ENCODE measurements at places on chromosomes 12 and 14.
A peak's percentile ranks its signal among the peaks of the same experiment; 100 is the strongest.

DNA sequence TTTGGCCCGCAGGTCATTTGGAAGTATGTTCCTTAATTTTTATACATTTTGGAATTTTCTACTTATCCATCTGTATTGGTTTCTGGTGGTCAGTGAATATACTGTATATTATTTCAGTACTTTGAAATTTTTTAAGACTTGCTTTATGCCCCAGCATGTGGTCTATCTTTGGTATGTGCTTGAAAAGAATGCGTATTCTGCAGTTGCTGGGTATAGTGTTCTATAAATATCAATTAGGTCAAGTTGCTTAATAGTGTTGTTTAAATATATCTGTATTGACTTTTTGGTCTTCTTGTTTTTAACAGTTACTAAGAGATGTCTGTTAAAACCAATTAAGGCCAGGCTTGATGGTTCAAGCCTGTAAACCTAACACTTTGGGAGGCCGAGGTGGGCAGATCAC is 21.7 kb upstream of the SIX1 start:
- no peak for DNase-seq

DNA sequence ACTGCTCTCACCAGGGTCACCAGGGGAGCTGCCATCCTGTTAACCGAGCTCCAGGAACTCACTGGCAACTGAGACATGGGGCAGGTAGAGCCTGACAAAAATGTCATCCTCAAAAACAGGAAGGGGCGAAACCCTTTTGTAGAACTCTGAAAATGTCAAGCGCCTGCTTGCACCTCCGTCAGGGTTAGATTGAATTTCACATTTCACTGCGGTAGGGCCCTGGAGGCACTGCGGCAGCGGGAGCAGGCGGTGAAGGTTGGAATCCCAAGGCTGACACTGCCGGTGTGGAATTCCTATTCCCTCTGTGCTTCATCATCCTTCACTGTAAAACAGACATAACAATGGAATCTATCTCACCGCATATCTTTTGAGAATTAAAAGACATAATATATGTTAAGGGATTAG is 142.8 kb upstream of the TMCC3 start:
- no peak for DNase-seq

DNA sequence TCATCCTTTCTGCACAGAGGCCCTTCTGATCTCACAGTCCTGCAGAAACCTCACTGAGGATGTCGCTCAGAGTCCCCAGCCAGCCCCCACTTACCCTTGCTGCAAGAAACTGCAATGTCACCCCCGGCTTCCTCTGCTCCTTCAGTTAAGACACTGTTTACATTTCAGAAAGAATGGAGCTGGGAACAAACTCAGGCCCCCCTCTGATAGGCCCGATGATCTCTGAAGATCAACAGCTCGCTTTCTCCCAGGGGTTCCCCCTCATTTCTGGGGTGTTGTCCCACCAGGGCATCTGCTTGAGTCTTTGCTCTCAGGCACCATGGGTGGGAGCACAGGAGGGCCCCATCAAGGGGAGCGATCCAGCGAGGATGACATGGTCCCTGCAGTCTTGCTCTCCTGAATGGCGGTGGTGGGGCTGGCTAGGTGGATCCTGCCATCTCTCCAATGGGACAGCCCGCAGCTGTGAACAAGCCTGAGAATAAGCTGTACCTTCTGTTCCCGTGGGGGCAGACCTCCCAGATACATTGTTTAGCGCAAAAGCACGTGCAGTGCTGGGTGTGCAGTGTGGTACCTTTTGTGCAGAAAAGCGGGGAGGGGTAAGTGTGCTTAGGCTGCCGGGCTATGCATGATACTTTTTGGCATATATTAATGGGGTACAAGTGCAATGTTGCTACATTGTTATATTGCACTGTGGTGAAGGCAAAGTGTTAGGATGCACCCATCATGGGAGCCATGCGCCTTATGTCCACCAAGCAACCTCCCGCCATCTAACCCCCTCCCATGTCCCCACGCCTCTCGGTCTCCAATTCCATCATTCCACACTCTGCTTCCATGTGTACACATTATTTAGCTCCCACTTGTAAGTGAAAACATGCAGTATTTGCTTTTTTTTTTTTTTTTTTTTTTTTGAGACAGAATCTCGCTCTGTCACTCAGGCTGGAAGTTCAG is 6.7 kb upstream of the NCOR2 start:
- DNase-seq, result no peak

DNA sequence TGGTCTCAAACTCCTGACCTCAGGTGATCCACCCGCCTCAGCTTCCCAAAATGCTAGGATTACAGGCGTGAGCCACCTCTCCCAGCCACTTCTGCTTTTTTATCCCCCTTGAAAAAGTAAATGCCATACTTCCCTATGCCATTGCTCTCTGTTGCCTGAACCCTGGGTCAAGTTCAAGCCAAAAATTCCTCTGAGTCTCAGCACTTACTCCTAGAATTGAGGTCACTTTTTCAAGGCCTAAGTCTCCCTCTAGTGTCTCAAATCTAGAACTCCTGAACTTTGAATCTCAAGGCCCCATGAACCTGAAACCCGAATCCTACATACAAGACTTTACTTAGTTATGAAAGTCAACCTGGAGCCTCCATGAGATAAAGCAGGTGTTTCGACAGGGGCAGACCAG is 1.4 kb upstream of the APOBEC1 start:
- no peak for DNase-seq

GRCh38 chr14:42277840-42278239 is 671.2 kb downstream of the LRFN5 start:
- DNase-seq, result no peak

- no peak for DNase-seq
Measured at GRCh38 chr14:81415781-81416180, 15.7 kb upstream of the STON2 start.

- no peak for DNase-seq
Measured at GRCh38 chr14:104865631-104866441, 768 bp downstream of the CEP170B start.

GRCh38 chr12:44640427-44641190 is 235.5 kb downstream of the NELL2 start:
- DNase-seq, result no peak

GRCh38 chr12:123996581-123996980 is 23.6 kb downstream of the ZNF664 start:
- no peak for DNase-seq

DNA sequence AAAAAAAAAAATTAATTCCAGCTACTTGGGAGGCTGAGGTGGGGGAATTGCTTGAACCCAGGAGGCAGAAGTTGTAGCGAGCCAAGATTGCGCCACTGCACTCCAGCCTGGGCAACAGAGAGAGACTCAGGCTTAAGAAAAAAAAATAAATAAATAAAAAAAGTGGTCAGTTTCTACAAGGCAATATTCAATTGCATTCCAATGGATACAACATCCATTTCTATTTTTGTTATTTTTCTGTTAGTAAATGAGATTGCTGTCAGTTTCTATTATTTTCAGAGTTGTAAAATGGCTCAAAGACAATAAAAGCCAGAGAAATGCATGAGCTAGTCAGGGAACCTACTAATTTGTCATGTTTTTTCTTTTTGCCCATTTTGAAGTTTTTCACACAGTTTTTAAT is 119.2 kb downstream of the PDE3A start:
- no peak for DNase-seq

- no peak for DNase-seq
Measured at GRCh38 chr14:71956920-71957563, 24.8 kb downstream of the RGS6 start.

DNA sequence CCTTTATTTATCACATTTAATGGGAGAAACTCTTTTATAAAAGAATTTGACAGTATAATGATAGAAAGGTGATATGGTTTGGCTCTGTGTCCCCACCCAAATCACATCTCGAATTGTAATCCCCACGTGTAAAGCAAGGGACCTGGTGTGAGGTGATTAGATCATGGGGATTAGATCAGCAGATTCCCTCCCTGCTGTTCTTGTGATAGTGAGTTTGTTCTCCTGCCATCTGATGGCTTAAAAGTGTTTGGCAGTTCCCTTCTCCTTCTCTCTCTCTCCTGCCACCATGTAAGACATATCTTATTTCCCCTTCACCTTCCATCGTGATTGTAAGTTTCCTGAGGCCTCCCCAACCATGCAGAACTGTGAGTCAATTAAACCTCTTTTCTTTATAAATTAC is 1110.3 kb downstream of the FLRT2 start:
- DNase-seq, result no peak

DNA sequence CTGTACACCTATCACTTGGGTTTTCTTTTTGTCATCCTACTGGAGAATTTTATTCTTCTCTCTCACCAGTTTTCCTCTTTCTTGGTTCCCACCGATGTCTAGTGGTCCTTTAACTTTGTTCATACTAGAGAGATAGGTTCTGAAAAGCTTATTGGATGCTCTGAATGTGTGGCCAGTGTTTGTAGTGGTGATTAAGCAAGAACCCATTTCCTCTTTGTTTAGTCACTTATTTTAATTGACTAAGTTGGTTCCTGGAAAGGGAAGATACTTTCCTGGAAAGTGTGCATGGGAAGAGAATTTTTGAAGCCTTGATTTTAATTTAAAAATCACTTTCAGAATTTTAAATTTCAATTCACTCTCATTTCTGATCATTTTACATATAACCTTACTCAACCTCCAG is 127.2 kb downstream of the OTOGL start:
- DNase-seq, result no peak

DNA sequence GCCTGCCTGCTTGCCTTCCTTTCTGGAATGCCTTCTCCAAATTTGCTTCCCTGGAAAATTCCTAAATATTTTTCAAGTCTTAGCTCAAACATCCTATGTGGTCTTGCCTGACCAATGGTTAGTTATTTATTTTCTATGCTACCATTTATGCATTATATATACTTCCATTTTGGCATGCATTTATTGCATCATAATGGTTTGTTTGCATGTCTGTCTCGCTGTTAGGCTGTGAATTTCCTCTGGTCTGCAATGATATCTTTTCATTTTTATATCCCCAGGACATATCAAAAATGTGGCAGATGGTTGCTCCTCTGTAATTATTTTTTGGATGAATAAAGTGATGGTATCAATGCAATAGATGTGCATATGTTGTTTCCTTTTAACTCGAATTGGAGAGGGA is 30.5 kb downstream of the ATL1 start:
- no peak for DNase-seq

- no peak for DNase-seq
Measured at GRCh38 chr14:85296456-85297210, 233.3 kb upstream of the FLRT2 start.

DNA sequence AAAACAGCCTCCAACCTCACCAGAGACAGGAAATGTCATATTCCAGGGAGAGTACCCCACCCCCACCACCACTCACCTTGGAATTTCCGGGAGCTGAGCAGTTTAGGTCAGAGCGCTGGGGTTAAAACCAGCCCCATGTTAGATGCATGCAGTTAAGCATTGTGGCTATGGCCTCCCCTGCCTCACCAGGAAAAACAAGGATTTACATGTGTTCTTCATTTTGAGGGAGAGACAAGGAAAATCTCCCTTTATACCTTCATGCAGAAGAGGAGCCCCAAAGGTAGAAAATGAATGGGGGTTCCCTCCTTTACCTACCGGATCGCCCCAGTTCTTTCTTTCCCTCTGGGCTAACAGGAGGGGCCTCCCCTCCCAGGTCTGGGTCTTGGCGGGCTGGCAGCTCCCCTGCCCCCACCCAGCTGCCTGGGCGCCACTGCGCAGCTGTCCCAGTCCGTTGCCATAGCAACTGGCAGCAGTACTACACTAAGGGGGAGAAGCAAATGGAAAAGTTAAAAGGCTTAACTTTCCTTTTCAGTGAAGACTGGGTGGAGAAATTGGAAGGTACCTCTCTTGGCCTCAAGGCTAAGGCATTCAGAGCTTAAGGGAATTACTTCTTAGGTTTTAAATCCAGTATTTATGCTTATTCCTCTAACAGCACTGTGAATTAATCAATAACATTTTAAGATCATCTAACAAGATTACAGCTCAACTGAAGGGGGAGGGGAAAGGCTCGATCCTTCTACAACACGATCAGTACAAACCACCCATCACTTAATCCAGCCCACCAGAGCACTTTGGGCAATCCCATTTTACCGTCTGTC is 20.5 kb downstream of the CBX5 start:
- peak; percentile 24 for DNase-seq

- DNase-seq, result no peak
Measured at GRCh38 chr14:89252887-89253532, 164.0 kb downstream of the FOXN3 start.

All from activated CD4-positive, alpha-beta T cell treated with anti-CD3 and anti-CD28 coated beads, Interleukin-2, amount 50 U/mL, for 24 hours (primary cell).